Jurkat, Clone E6-1 (cell line): ENCODE measurements at places on chromosomes 4 and X.

DNA sequence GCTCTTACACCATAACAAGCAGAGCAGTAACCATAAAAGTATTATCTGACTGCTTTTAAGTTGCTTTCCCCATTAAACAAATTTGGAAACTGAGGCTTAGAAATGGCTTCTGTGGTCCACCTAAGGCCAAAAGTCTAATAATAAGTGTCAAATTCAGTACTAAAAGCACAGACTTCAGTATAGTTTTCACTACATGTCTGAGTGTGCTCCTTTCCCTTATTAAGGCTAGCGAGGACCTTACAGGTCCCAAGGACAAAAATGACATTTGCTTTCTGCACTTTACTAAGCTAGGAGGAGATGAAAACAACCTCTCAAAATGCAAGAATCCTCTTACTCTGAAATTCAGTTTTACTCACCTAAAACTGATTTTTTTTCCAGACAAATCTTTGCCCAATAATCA lies 127.2 kb downstream of the ENOX2 start:
- DNase-seq: no peak

DNA sequence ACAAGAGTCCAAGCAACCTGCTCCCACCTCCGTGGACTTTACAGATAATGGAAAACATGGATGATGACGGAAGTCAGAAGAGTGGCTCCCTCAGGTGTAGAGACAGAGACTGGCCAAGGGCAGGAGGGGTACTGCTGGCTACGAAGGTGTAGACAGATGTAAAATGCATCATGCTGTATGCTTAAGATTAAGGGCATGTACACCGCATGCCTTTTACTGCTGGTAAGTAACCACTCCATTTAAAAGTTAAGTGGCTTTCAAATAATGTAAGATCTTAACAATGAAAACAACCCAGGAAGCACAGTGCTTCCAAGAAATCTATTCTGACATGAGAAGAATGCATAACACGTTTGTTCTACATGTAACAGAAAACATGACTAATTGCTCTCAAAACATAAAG lies 76.9 kb upstream of the FAM9B start:
- DNase-seq: no peak

GRCh38 chrX:22147942-22148341 lies 115.8 kb downstream of the PHEX start:
- no peak for DNase-seq

GRCh38 chr4:2127609-2128332 lies 68.6 kb downstream of the NAT8L start:
- DNase-seq: no peak
